Pancreas (tissue), 10 donors: ENCODE measurements at places on chromosomes 2 and 18. TPM values are rescaled to one million over a fixed set of nuclear protein-coding genes. Genes with fewer than 3 reads are reported as not detected.

The STEAP3 gene
- 6.6 TPM for polyA plus RNA-seq

The CDH19 gene
- polyA plus RNA-seq, result 0.30 TPM

The ALPI gene
- not detected for polyA plus RNA-seq

The GPR35 gene
- polyA plus RNA-seq, result 4.6 TPM

The MFSD2B gene
- polyA plus RNA-seq, result 0.07 TPM

The PJVK gene
- 7.1 TPM for polyA plus RNA-seq

The UNC80 gene
- 1.7 TPM for polyA plus RNA-seq

The BIN1 gene
- polyA plus RNA-seq, result 19.6 TPM

The LIPG gene
- 0.49 TPM for polyA plus RNA-seq

GRCh38 chr2:42169874-42170521 lies 845 bp downstream of the EML4 start:
- no peaks in the 10 kb centered on the region for H3K36me3 ChIP-seq
- H3K4me1 ChIP-seq, result peaks cover 21% of the 10 kb centered on the region
- DNase-seq, result no peak
- H3K27ac ChIP-seq, result peak overlapping the region; percentile 95
- H3K27me3 ChIP-seq, result no peaks in the 10 kb centered on the region

- no peaks in the 10 kb centered on the region for H3K36me3 ChIP-seq
- no peaks in the 10 kb centered on the region for H3K27me3 ChIP-seq
- no peak overlapping the region for H3K27ac ChIP-seq
- DNase-seq, result peak; percentile 76
- peaks cover 9% of the 10 kb centered on the region for H3K4me1 ChIP-seq
- H3K4me3 ChIP-seq, result peak overlapping the region; percentile 23
These were observed 145.9 kb downstream of the ZNF516 start for GRCh38 chr18:76349067-76349715.

DNA sequence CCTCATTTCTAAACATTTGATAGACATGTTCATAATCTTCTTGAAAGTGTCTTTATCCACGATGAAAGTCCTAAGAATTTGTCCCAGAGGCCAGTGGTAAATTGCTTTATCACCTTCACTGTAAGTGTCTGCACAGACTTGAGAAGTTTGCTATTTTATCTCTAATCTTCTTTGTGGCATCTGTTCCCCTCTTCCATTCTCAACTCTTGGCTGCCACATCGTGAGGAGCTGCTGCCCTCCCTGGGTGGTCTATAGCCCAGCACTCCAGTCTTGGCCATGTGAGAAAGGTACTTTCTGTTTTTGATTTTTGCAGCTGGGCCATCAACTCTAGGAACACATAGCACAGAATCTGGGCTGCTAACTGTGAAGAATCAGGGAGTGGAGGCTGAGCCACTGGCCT lies 45.5 kb downstream of the SLC14A2 start:
- no peak overlapping the region for H3K27ac ChIP-seq
- no peaks in the 10 kb centered on the region for H3K27me3 ChIP-seq
- H3K36me3 ChIP-seq, result no peaks in the 10 kb centered on the region
- H3K4me1 ChIP-seq, result no peaks in the 10 kb centered on the region
- H3K4me3 ChIP-seq, result no peak overlapping the region
- DNase-seq, result no peak

DNA sequence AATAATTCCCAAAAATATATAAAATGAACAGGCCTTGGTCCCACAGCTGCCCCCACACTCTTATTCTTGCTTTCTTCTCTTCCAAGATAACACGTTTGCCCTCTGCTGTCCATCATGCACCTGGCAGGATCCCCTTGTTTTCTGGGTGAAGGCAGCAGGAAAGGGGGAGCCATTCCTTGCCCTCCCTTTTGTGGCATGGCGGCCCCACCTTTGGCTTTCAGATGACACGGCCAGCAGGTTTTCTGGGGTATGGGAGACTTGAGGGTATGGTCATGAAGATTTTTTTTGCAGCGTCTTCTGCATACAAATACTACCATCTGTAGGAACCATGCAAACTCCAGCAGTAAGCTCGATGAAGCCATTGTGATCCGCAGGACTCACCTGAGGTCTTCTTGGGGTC lies 118.8 kb downstream of the MAPK4 start:
- H3K27me3 ChIP-seq, result no peaks in the 10 kb centered on the region
- H3K4me3 ChIP-seq, result no peak overlapping the region
- no peak overlapping the region for H3K27ac ChIP-seq
- DNase-seq, result no peak

DNA sequence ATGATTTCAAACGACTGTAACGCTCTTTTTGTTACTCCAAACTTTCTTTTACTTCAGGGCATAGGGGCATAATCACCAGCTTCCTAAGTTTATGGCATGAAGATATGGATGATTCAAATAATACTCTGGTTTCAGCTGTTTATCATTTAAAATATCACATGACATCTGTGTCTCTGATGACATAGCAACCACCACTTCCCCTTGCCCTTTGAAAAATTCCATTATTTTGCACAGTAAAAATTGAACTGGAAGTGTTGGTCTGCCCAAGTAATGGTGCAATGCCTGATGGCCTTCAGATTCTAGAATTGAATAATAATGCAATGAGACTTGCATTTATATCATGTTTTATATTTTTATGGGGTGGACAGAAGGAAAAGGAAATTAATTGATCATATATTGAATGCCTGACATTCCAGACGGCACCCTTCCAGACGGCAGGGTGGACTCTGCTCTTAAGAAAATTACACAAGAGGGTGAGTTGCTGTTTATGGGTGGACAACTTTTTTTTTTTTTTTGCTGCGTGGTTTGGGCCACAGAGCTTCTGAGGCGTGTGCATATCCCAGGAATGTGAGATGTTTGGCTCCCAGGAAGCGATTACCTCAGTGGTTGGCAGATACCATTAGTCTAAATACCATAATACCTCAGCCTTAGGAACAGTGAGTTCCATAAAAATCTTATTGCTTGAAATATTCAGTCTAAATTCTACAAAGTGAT lies 101.7 kb upstream of the ZNF521 start:
- no peak for DNase-seq
- H3K36me3 ChIP-seq, result no peaks in the 10 kb centered on the region
- no peak overlapping the region for H3K4me3 ChIP-seq
- H3K27me3 ChIP-seq, result no peaks in the 10 kb centered on the region
- H3K4me1 ChIP-seq, result no peaks in the 10 kb centered on the region

- no peaks in the 10 kb centered on the region for H3K36me3 ChIP-seq
- no peak for DNase-seq
- H3K27ac ChIP-seq, result no peak overlapping the region
- no peaks in the 10 kb centered on the region for H3K27me3 ChIP-seq
- no peak overlapping the region for H3K4me3 ChIP-seq
- H3K4me1 ChIP-seq, result no peaks in the 10 kb centered on the region
These were observed 10.5 kb upstream of the TMEM177 start for GRCh38 chr2:119668546-119668945.

DNA sequence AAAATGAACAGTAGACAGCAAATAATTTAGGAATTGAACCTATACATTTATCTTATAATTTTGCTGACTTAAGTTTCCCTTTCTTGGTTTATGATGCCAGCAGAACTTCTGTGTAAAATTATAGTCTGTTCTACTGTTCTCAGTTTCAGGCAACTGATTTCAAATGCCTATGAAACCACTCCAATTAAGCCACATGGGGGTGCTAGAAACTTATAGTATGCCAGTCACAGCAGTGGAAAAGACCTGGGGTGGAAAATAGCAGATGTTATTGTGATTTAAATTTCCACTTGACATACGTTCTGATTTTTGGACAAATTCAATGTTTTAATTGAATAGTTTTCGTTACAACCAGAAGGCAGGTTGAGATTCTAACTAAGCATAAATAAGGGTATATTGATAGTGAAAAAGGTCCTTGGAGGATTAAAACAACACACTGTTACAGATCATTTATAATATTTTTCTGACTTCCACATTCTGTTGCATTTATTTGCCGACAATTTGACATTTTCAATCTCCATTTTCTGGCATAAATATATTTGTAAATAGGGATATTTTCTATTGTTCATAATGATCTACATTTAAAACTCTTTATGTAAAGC lies 61.4 kb downstream of the CPS1 start:
- H3K4me1 ChIP-seq, result no peaks in the 10 kb centered on the region
- no peak overlapping the region for H3K4me3 ChIP-seq
- no peaks in the 10 kb centered on the region for H3K27me3 ChIP-seq
- DNase-seq, result peak; percentile 21
- H3K27ac ChIP-seq, result no peak overlapping the region

- H3K36me3 ChIP-seq, result no peaks in the 10 kb centered on the region
- DNase-seq, result no peak
- H3K4me1 ChIP-seq, result no peaks in the 10 kb centered on the region
These were observed 621.2 kb downstream of the GALR1 start for GRCh38 chr18:77870894-77871293.

- no peak overlapping the region for H3K27ac ChIP-seq
- no peaks in the 10 kb centered on the region for H3K36me3 ChIP-seq
- no peak overlapping the region for H3K4me3 ChIP-seq
- no peak for DNase-seq
These were observed 34.3 kb downstream of the CCDC68 start for GRCh38 chr18:54924948-54925347.

DNA sequence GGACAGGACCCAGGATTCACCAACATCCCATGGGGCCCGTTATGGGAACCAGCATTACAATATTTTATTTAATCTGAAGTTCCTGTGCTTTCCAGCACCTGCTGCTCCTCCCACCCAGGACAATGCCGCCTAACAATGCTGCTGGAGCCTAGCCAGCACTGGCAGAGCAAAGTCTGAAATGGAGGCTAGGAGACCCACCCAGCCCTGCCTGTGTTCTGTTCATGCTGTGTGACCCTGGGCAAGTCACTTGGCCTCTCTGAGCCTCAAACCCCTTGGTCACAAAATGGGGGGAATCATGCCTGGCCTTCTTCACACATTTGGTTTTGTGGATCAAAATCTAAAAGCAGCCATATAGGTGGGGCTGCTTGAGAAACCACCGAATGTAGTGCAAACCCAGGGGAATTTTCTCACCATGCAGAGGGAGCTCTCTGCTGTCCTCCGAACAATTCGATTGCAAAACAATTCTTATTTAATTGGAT lies 38.5 kb upstream of the ODC1 start:
- H3K27ac ChIP-seq, result no peak overlapping the region
- no peak for DNase-seq
- H3K4me1 ChIP-seq, result no peaks in the 10 kb centered on the region

GRCh38 chr2:44954889-44955592 lies 13.5 kb downstream of the SIX3 start:
- H3K27me3 ChIP-seq, result no peaks in the 10 kb centered on the region
- H3K4me1 ChIP-seq, result peaks cover 6% of the 10 kb centered on the region
- no peaks in the 10 kb centered on the region for H3K36me3 ChIP-seq
- no peak overlapping the region for H3K27ac ChIP-seq

GRCh38 chr18:47397671-47398319 lies 146.3 kb upstream of the SKOR2 start:
- no peak overlapping the region for H3K27ac ChIP-seq
- no peak for DNase-seq
- H3K4me3 ChIP-seq, result no peak overlapping the region
- H3K27me3 ChIP-seq, result no peaks in the 10 kb centered on the region
- no peaks in the 10 kb centered on the region for H3K36me3 ChIP-seq

DNA sequence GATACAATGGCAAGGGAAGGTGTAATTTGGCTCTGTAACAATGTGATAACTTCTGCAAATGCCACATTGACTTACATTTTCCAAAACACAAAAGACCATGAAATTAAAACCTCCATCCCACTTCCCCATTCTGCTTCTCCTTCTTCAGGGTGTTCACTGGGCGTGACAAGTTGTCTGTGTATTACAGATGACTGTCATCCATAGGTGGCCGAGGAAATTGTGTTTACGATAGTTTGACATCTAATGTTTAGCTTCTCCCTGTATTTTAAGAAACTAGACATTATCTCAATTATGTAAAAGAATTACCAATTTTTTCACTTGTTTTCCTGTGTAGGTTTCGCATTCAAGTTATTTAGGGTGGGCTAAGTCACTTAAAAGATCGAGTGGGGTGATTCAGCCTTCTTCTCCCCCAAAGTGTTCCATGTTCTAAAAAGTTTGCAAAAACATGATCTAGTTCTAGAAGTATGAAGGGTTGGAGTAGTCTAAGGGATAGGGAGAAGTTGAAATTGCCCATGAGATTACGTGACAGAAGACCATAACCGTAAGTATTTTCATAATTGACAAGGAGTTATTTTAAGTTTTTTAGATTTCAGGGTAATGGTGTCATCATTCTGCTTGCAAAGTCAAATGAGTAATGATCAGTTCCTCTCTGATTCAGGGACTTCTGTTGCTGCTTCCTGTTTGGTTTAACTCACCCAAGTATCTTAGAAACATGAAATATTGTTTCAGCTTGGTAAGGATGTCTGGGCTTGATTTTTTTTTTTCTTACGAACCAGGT lies 25.2 kb upstream of the CYTIP start:
- no peak for DNase-seq
- H3K4me3 ChIP-seq, result no peak overlapping the region
- no peaks in the 10 kb centered on the region for H3K36me3 ChIP-seq
- no peaks in the 10 kb centered on the region for H3K27me3 ChIP-seq
- no peak overlapping the region for H3K27ac ChIP-seq

GRCh38 chr18:13240060-13240725 lies 21.6 kb downstream of the LDLRAD4 start:
- no peaks in the 10 kb centered on the region for H3K27me3 ChIP-seq
- H3K27ac ChIP-seq, result no peak overlapping the region
- H3K4me1 ChIP-seq, result no peaks in the 10 kb centered on the region
- H3K4me3 ChIP-seq, result no peak overlapping the region

DNA sequence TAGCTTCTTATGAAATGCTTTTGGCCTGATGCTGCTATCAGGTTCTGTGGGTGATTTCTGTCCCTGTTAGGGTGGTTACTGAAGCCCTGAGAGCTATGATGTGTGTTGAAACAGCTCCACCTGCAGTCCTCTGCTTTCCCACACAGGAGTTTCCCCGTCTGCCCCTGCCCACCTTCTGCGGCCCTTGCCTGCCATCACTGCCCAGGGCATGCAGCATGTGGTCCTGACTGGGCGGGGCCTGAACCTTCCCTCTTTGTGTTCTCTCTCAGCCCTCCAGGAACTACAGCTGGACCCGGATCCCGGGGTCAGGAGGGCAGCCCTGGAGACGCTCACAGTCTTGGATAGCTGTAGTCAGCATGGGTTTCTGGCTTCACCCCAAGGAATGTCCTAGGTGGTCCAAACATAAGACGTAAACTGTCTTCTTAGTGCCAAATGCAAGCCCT lies 21.4 kb downstream of the HJURP start:
- peak; percentile 30 for DNase-seq
- no peaks in the 10 kb centered on the region for H3K36me3 ChIP-seq
- H3K27ac ChIP-seq, result no peak overlapping the region
- H3K4me1 ChIP-seq, result no peaks in the 10 kb centered on the region

GRCh38 chr2:7061450-7061789 lies 144.2 kb downstream of the RNF144A start:
- no peak overlapping the region for H3K4me3 ChIP-seq
- H3K27ac ChIP-seq, result no peak overlapping the region
- no peaks in the 10 kb centered on the region for H3K4me1 ChIP-seq
- no peaks in the 10 kb centered on the region for H3K36me3 ChIP-seq
- no peak for DNase-seq

DNA sequence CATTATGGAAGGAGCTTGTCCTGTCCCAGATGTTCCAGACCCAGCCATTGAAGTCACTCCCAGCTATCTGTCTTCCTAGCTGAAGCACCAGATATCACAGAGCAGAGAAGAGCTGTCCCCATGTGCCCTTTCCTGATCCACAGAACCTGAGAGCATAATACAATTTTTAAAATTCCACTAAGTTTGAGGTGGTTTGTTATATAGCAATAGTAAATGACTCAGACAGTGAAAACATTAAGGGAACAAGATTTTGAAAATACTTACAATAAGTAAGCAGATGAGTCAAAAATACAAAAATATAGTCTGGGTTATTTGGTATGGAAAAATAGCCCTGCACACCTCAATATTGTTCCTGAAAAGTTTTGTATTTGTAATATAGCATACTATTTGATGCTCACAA lies 85.8 kb upstream of the GLS start:
- H3K36me3 ChIP-seq, result no peaks in the 10 kb centered on the region
- H3K4me1 ChIP-seq, result peaks cover 4% of the 10 kb centered on the region
- no peaks in the 10 kb centered on the region for H3K27me3 ChIP-seq
- H3K27ac ChIP-seq, result no peak overlapping the region
- no peak for DNase-seq
